SK-N-MC (cell line): ENCODE measurements at places on chromosomes 5 and 9.

- DNase-seq, result no peak
These were observed 59.8 kb downstream of the SH3TC2 start for GRCh38 chr5:149002761-149003689.

- DNase-seq, result no peak
These were observed 105.1 kb upstream of the TNPO1 start for GRCh38 chr5:72711351-72711750.

- no peak for DNase-seq
These were observed 140.9 kb downstream of the ARHGEF28 start for GRCh38 chr5:73766902-73767301.

DNA sequence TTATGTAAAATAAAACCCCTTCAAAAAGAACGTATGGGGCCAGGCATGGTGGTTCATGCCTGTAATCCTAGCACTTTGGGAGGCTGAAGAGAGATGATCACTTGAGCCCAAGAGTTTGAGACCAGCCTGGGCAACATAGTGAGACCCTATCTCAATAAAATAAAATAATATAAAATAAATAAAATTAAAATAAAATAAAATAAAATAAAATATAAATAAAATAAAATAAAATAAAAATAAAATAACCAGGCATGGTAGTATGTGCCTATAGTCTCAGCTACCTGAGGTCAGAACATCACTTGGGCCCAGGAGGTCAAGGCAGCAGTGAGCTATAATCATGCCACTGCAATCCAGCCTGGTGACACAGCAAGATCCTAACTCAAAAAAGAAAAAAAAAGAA is 185.1 kb downstream of the EPB41L4A start:
- DNase-seq, result no peak

- DNase-seq, result no peak
These were observed 486.8 kb upstream of the WWC1 start for GRCh38 chr5:167804512-167805220.

- DNase-seq, result no peak
These were observed 54.9 kb upstream of the GRAMD2B start for GRCh38 chr5:126368239-126368812.

GRCh38 chr5:131252824-131253171 is 11.1 kb upstream of the CDC42SE2 start:
- peak; percentile 96 for DNase-seq

- no peak for DNase-seq
These were observed 1.4 kb downstream of the FAM169A start for GRCh38 chr5:74864823-74865222.

- no peak for DNase-seq
These were observed 16.5 kb upstream of the DMRT3 start for GRCh38 chr9:959914-960313.

GRCh38 chr5:13339093-13339492 is 605.4 kb downstream of the DNAH5 start:
- DNase-seq, result no peak

DNA sequence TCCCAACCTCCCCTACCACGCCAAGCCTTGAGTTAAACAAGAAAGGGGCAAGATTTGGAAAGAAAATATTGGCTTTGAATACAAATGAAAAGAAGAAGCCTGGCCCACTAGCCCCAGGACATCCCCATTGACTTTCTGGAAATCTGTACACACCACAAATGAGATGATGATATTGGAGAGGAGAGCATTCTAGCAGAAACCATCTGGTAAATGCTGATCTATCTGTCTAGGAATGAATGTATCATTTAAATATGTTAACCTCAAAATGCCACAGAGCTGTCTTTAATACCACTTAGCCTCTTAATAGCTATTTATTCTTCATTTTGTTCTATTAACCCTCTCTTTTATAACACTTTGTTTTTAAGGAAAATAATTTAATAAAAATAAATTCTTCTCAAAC is 270.2 kb upstream of the PDE4D start:
- DNase-seq, result no peak

GRCh38 chr5:111454776-111455175 is 57.6 kb downstream of the STARD4 start:
- DNase-seq, result no peak
